Dermis microvascular lymphatic vessel endothelial cell (primary cell): ENCODE measurements at places on chromosomes 1 and 21. TPM values are rescaled to one million over a fixed set of nuclear protein-coding genes. Genes with fewer than 3 reads are reported as not detected.

CHIT1 gene
- not detected in 2 replicates for total RNA-seq

DNA sequence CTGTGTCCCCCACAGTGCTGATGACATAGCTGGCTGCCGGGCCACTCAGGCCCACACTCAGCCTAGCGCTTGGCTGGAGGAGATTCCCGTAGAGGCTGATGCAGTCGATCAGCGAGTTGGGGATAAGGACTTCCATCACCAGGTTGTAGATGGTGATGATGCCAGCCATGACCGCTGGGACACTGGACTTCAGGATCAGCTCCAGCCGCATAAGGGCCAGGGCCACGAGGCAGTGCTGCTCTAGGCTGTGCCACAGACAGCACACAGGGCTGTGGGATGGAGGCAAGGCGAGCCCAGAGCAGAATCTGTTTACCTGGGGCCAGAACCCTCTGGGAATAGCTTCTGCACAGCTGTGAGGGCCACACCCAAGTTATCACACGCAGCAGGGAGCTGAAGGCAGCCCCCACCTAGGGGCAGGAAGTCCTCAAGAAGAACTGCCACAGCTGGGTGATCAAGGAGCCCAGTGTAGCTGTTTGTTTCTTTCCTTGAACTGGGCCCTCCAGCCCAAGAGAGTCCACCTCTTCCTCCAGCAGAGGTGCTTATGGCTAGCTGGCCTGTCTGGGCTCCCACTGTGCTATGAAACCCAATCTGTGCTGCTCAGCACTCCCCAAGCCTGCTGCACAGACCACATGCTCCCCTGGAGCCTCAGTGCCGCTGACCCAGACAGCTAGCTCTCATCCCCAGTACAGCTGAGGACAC, 6.2 kb downstream of the SLC2A1 start:
- no peak for DNase-seq

DNA sequence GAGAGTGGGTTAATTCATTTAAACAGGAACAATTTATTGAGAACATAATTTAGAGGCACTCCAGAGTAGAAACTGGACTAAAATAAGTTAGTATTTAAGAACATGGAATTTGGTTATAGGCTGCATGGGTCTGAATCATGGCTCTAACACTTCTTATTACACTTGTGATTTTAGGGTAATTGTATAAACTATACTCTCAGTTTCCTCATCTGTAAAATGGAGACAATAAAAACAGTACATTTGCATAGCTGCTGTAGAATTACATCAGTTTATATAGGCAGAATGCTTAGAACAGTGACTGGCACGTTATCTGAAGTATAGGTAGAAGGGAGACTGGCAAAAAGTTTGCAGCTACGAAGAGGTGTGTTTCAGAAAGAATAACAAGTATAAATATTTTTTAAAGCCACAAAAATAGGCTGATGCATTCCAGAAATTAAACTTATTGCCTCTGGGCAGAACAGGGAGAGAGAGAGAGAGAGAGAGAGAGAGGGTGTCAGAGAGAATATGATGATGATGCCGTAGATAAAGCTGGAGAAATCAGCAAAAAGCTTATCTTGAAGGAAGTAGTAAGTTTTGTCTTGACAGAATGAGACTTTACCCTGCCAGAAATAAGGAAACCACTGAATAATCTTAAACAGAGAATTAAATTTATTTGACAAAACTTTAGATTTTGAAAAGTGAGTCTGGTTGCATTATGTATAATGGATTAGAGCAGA, 8.1 kb upstream of the OR6K3 start:
- DNase-seq: no peak

DNA sequence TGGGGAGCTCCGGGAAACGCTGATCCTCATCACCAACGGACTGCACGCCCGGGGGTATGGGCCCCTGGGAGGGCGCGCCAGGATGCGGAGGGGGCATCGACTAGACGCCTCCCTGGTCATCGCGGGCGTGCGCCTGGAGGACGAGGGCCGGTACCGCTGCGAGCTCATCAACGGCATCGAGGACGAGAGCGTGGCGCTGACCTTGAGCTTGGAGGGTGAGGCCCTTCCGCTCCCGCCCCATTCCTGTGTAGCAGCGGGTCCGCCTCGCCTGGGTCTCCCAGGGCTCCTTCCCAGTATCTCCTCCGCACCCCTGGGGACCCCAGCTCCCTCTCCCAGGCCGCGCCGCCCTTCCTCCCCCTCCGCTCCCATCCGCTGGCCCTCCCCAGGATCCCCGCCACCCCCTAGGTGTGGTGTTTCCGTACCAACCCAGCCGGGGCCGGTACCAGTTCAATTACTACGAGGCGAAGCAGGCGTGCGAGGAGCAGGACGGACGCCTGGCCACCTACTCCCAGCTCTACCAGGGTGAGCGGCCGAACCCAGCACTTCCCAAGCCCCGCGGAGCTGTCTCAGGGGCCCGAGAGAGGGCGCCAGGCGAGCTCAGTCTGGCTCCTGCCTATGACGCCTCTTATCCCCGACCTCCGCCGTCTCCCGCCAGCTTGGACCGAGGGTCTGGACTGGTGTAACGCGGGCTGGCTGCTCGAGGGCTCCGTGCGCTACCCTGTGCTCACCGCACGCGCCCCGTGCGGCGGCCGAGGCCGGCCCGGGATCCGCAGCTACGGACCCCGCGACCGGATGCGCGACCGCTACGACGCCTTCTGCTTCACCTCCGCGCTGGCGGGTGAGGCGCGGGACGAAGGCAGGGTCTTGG, 5.0 kb downstream of the HAPLN2 start:
- DNase-seq: peak; percentile 57

DNA sequence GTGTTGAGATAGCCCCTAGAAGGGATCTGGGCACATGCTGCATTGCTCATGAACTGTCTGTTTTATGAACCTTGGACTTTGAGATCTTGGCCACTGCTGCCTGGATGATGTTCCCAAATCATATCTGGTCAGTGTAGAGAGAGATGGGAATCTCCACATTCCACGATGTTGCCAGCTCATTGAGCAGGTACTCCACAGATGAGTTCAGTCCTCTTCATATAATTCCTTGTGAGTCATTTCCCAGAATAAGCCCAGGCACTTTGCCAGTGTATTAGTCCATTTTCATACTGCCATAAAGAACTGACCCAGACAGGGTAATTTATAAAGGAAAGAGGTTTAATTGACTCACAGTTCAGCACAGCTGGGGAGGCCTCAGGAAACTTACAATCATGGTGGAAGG, 254.0 kb upstream of the RUNX1 start:
- DNase-seq: no peak

GRCh38 chr21:23853796-23854379, 1753.4 kb downstream of the MRPL39 start:
- DNase-seq: no peak

DNA sequence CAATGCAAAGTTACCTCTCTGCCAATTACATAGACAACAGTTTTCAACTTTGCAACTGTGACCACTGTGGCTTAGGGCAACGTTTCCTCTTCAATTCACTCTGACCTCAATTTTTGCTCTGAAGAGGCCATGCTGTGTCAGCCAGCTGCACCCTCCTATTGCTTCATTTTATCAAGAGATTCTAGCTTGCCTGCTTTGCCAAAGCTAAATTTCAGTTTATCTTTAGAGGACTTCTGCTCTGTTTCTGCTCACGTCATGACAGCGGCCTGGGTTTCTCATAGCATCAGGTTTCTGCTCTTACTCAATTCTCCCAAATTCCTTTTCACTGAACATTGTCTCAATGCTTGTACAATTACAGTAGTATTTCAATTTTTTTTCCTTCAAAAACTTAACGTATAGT, 154.6 kb downstream of the PLA2G4A start:
- no peak for DNase-seq

- DNase-seq: no peak
Observed at GRCh38 chr1:92374223-92374622, 75.4 kb downstream of the RPAP2 start.

DNA sequence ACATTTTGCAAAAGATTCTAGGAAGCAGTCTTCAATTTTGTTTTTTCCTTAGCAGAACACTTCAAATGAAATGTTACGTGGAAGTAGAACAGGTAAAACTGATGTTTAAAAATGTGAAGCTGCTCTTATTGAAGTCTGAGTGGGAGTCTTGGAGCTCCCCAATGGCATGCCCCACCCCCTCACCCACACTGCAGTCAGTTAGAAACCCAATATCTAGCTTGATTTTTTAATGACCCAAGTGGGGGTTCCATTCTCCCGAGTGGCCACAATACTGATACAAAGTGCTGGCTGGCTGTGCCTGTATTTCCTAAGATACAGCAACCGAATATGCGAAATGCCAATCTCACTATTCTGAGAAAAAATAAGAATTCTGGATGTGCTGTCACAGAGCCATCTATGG, 31.3 kb downstream of the GPR3 start:
- DNase-seq: no peak

HAO2 gene
- under 0.01 TPM in 1 of 2 replicates, not detected in the other for total RNA-seq

DNA sequence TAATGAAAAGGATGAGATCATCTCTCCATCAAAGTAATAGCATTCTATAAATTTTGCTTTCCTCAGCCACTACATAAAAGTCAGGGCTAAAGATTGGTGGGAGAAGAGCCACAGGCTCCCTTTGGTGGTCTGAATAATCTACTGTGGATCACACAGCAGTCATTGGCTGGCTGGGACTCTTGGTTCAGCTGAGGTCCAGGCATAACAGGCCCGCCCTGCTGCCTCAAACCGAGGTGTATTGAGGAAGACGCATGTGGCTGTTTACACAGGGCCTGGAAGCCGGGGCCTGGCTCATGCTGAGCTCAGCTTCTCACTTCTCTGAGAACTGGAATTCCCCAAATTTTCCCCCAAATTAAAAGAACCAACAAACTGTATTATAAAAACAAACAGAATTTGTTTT, 139.2 kb downstream of the PTPRC start:
- peak; percentile 47 for DNase-seq

GRCh38 chr1:156310962-156311361, 11.9 kb upstream of the VHLL start:
- DNase-seq: no peak

- no peak for DNase-seq
Observed at GRCh38 chr1:22600071-22600816, 36.2 kb upstream of the C1QA start.

DNA sequence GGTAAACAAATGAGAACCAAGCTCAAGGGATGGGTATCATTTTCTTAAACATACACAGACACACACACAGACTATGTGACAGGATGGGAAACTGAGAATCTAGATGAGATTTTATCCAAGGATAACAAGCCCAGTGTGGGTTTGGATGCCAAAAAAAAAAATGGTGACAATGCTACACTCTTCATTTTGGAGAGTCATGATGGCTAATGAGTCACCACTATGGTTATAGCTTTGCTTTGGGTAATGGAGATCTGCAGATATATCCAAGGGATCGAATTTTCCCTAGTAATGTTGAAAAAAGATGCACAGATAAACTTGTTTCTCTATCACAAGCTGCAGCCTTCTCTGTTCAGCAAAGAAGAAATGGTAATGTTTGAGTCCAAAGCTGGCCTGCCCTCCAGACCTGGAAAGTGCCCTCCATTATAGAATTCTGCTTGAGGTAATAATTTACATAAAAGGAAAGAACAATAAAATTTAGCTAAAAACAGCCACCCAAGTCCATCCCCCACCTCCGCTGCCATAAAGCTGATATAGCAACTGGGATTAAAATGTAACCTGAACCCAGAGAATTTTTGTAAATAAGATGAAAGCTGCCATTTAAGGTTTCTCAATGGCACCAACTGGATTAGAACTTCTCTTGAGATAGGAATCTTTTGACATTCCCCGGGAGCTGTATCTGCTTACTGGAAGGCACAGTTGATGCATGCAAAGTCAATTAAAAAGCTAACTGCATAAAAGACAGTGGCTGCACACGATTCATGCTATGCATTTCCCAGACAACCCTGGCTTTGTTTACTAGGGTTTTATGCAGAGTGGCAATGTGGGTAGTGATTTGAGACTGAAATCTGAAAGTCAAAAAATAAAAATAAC, 395.2 kb upstream of the LYPLAL1 start:
- no peak for DNase-seq
